ENCODE measurements at places on chromosomes 4 and X. TPM values are rescaled to one million over a fixed set of nuclear protein-coding genes. Genes with fewer than 3 reads are reported as not detected.
A peak's percentile ranks its signal among the peaks of the same experiment; 100 is the strongest.

CCKAR gene
- not detected for total RNA-seq

INTU gene
- total RNA-seq = 25.5 TPM

HELT gene
- not detected for total RNA-seq

POLN gene
- 0.42 TPM for total RNA-seq

NEIL3 gene
- 7.5 TPM for total RNA-seq

PTCHD1 gene
- not detected for total RNA-seq

TRMT10A gene
- 12.4 TPM for total RNA-seq

ERVMER34-1 gene
- 5.7 TPM for total RNA-seq

CXCR3 gene
- total RNA-seq = not detected

FHDC1 gene
- total RNA-seq = 13.3 TPM

BEX4 gene
- 14.7 TPM for total RNA-seq

DNA sequence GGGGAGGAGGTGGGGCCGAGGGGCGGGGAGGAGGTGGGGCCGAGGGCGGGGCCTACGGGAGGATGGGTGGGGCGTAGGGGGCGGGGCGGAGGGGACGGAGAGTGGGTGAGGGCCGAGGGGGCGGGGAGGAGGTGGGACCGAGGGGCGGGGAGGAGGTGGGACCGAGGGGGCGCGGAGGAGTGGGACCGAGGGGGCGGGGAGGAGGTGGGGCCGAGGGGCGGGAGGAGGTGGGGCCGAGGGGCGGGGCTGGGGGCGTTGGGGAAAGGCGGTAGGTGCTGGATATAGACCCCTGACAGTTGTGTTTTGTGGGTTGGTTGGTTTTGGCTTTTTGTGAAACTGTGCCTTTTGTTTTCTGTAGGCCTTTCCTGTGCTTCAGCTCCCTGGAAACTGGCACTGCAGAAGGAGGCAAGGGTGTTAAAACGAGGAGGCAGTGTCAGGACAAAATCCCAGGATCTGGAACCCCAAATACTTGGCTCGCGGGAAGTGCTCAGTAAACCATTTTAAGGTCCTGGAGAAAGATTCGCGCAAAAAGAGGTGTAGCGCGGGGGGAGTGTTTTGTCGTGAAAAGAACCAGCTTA is 580 bp upstream of the MMGT1 start:
- no peak for DNase-seq

DNA sequence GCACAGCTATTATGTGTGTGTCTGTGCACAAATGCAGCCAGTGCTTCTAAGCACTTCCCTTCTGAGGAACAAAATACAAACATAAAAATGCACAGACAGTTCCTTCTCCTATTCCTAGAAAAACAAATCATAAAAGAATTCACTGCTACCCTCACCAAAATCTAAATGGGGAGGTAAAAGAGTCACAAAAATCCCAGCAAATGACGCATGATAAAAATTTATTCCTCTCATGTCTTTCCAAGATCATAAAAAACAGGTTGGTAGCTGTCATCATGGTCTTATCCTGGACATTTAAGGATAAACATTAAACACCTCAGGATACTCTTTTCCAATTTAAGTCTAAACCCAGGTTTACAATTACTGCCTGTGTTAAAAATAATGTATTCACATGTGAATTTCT is 124.9 kb downstream of the ADAMTS3 start:
- no peak for DNase-seq

DNA sequence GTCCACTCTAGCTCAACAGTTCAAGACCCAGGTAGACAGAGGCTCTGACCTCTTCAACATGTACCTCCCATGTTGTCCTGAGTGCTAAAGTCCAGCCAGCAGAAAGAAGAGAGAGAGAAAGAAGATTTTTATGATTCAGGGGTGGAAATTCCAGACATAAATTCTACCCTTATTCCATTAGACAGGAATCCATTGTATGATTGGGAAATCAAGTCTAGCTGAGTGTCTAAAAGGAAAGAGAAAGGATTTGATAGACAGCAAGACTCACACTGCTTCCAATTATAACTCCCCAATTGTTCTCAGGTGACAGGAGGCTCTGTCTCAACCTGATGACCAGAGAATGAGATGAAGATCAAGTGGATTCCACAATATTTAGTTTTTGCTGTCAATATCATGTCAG is 27.9 kb upstream of the PGM2 start:
- peak; percentile 2 for DNase-seq

- DNase-seq = no peak
Measured at GRCh38 chr4:42396361-42396751, 932 bp upstream of the SHISA3 start.

- DNase-seq = no peak
Measured at GRCh38 chrX:48676893-48677270, 6.7 kb upstream of the WAS start.

DNA sequence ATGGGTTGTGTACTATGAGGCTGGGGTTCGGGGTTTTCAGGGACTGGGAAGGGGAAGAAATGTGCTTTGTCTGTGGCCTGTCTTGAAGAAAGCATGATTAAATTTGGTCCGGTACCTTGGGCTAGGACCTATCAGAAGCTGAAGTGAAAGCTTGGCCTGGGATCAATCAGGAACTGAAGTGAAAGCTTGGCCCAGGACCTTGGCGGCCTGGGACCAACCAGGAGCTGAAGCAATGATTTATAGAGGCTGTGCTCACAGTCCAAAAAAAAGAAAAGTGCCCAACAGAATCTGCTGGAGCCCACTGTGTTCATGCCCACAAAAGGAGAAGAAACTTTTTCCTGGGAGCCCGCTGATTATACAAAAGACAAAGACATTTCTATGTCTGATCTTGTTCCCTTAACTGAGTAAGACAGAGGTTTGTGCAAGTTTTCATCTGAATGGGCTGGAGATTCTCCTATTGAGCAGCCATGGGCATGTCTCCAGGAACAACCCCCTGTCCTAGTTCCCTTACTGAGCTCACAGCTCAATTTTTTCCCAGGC is 1427.9 kb downstream of the FAM133A start:
- DNase-seq = no peak

GRCh38 chr4:94410678-94411206 is 41.0 kb upstream of the PDLIM5 start:
- no peak for DNase-seq

DNA sequence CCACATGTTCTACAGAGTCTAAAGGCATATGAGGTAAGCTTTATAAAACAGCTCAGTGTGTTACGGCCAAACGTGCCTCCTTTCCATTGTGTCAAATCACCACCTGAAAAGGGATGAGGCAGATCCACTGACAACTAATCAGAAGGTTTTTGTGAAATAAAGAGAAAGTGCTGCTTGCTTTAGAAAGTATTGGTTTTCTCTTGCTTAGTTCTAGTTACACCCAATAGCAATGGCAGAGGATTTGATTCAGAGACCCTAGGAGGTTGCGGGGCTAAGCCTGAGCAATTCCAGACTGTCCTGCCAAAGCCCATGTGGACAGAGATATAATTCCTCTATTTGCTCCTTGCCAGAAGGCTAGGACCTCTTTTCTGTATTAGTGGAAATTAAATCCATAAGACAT is 125.5 kb downstream of the SPRY1 start:
- DNase-seq = no peak

GRCh38 chrX:47854474-47854873 is 17.8 kb downstream of the ZNF81 start:
- DNase-seq = peak; percentile 14

GRCh38 chrX:136528645-136529315 is 3.2 kb upstream of the VGLL1 start:
- no peak for DNase-seq

DNA sequence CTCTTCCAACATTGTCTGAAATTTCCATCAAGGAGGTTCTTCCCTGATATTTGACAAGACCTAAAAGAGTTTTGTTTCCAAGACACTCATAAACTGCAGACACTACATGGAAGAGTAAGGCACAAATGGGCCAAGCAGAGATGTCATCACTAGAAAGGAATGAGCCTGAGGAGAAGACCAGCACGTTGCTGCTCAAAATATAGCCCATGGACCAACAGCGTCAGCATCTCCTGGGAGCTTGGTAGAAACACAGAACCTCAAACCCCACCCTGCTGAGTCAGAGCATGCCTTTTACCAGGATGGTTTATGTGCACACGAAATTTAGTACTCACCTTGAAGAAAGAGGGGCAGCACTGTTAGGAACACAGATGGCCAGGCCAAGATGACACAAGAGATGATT is 128.7 kb upstream of the MID1 start:
- peak; percentile 76 for DNase-seq

GRCh38 chr4:178102139-178102538 is 659.9 kb upstream of the AGA start:
- DNase-seq = no peak

DNA sequence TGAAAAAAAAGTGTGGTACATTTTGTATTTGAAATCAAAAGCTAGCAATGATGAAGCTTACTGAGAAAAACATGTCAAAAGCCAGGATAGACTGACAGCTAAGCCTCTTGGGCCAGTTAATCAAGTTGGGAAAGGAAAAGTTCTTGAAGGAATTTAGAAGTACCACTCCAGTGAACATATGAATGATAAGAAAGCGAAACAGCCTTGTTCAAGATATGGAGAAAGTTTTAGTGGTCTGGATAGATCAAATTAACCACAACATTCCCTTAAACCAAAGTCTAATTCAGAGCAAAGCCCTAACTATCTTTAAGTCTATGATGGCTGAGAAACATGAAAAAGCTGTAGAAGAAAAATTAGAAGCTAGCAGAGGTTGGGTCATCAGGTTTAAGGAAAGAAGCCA is 268.3 kb downstream of the PDHA2 start:
- no peak for DNase-seq

- DNase-seq = no peak
Measured at GRCh38 chr4:146370841-146371240, 150.9 kb downstream of the SLC10A7 start.

DNA sequence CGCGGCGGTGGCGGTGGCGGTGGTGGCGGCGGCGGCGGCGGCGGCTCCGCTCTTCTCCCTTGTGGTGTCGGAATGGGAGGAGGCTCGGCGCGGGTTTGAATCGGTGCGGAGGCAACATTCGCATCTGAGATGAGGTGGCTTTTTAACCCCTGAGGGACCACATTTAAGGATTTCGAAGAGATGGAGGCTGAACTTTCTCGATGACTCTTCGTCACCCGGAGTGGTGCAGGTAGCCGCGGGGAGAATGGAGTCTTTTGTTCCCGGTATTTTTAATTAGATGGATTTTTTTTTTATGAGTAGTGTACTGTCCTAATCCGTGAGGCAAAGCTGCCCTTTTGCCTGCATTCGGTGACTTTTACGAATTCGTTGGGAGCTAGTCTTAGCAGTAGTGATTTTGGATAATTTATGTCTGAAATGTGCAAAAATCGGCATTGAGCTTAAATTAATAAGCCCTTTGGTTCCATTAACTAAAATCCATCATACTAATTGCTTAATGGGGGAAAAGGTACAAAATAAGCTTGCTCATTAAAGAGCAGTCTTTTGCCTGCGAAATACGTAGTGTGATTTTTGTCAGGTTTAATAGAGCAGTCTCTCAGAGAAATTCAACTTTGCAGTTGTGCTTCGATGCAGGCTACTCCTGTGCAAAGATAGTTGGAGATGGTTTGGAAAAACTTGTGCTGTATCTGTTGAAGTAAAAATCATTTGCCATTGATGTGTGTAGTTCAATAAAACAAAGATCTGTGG is 206.2 kb downstream of the TENM3 start:
- peak; percentile 54 for DNase-seq
